ENCODE measurements at places on chromosomes 13 and 19. TPM values are rescaled to one million over a fixed set of nuclear protein-coding genes. Genes with fewer than 3 reads are reported as not detected.
A peak's percentile ranks its signal among the peaks of the same experiment; 100 is the strongest.

GRCh38 chr13:83088858-83089257 is 793.4 kb downstream of the SLITRK1 start:
- H3K27ac ChIP-seq, result no peak overlapping the region
- H3K27me3 ChIP-seq, result no peaks in the 10 kb centered on the region
- H3K36me3 ChIP-seq, result peaks cover 17% of the 10 kb centered on the region
- H3K4me1 ChIP-seq, result no peaks in the 10 kb centered on the region
- DNase-seq, result no peak

DNA sequence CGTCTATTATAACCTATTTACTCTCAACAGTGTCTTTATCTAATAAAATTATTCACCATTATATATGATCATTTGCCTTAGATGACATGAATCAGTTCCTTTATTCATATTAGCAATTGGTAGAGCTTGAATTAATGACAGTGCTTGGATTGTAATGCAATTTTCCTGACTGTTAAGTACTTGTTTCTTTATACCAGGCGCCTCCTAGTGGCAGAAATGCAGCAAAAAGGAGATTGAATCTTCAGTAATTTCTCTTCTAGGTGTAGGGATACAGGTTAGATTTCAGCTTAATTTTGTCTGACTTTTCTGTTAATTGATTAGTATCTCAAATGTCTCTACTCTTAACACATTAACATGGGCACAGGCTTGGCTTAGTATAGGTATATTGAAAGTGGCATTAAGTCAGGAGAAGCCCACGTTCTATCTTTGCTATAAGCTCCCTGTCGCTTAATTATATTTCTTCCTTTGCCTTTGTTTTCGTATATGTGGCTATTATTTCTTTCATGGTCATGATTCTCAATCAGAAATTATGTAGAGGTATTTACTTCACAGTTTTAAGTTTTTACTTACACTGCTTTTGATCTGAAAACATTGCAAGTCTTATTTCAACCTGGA is 9.1 kb upstream of the LHFPL6 start:
- no peaks in the 10 kb centered on the region for H3K36me3 ChIP-seq
- H3K27ac ChIP-seq, result no peak overlapping the region
- H3K4me3 ChIP-seq, result no peak overlapping the region
- H3K4me1 ChIP-seq, result no peaks in the 10 kb centered on the region
- no peaks in the 10 kb centered on the region for H3K27me3 ChIP-seq

DNA sequence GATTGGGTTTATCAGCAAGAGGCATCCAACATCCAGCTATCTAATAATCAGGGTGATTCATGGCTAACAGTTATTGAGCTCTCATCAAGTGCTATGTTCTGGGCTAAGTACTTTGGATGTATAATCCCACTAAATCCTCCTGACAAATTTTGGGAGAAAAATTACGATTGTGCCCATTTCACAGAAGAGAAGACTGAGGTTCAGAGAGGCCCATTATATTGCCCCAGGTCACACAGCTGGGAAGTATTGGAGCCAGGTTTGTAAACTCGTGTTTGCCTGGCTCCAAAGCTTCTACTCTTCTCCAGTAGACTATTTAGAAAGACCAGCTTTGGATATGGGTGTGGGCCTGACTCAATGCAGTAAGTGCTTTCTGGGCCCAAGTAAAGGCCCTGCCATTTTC is 20.9 kb upstream of the CALM3 start:
- H3K4me3 ChIP-seq, result no peak overlapping the region
- H3K36me3 ChIP-seq, result no peaks in the 10 kb centered on the region
- no peak for DNase-seq
- no peaks in the 10 kb centered on the region for H3K27me3 ChIP-seq
- H3K4me1 ChIP-seq, result no peaks in the 10 kb centered on the region
- H3K27ac ChIP-seq, result no peak overlapping the region

- no peak for DNase-seq
- peaks cover 1% of the 10 kb centered on the region for H3K36me3 ChIP-seq
- no peak overlapping the region for H3K4me3 ChIP-seq
- no peaks in the 10 kb centered on the region for H3K27me3 ChIP-seq
- H3K4me1 ChIP-seq, result no peaks in the 10 kb centered on the region
- H3K27ac ChIP-seq, result no peak overlapping the region
These were observed 1.1 kb downstream of the KCTD4 start for GRCh38 chr13:45199711-45200110.

GRCh38 chr19:15564534-15565168 is 50.4 kb upstream of the CYP4F8 start:
- no peak overlapping the region for H3K4me3 ChIP-seq
- H3K27me3 ChIP-seq, result no peaks in the 10 kb centered on the region
- H3K27ac ChIP-seq, result no peak overlapping the region
- no peaks in the 10 kb centered on the region for H3K4me1 ChIP-seq
- peaks cover 10% of the 10 kb centered on the region for H3K36me3 ChIP-seq

GRCh38 chr19:55540619-55541018 is 3.7 kb upstream of the SBK2 start:
- H3K27me3 ChIP-seq, result no peaks in the 10 kb centered on the region
- H3K4me1 ChIP-seq, result no peaks in the 10 kb centered on the region
- H3K36me3 ChIP-seq, result no peaks in the 10 kb centered on the region
- no peak for DNase-seq

GRCh38 chr13:91056746-91057145 is 290.7 kb upstream of the MIR17HG start:
- no peak for DNase-seq
- no peaks in the 10 kb centered on the region for H3K36me3 ChIP-seq
- no peak overlapping the region for H3K4me3 ChIP-seq
- H3K27ac ChIP-seq, result no peak overlapping the region
- H3K4me1 ChIP-seq, result no peaks in the 10 kb centered on the region

- H3K27ac ChIP-seq, result no peak overlapping the region
- H3K4me3 ChIP-seq, result no peak overlapping the region
- H3K4me1 ChIP-seq, result no peaks in the 10 kb centered on the region
- no peaks in the 10 kb centered on the region for H3K27me3 ChIP-seq
- no peak for DNase-seq
These were observed 6.2 kb upstream of the SMG9 start for GRCh38 chr19:43760941-43761340.

DNA sequence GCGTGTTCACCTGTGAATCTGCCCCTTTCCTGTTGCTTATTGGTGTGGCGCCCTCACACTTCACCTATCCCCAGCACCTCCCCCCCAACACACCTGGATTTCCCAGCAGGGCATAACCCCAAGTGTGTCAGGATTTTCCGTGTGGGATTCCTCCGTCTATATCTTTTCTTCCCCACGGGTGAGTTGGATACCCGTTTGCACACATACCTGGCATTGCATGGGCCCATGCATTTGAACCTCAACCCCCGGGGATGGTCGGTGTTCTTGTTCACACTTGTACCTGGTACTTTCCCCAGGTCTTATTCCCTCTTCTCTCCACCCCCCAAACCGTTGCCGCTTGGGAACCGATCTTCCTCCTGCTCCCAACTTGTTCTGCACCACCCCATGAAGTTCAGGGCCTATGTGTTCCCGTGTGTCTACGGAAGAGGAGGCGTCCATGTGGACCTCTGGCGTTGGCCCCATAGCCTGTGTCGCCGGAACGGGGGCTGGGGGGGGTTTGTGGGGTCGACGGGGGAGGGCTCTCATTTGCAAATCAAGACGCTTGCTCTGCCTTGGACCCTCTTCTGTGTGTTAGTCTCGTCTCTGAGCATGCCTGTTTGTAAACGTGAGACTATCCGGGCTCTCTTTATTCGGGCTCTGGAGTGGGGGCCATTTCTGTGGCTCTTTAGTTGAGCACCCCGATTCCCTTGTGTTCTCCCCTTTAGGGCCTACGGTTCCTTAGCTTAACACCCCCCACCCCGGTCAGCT is 1.7 kb downstream of the PRR12 start:
- H3K4me1 ChIP-seq, result no peaks in the 10 kb centered on the region
- H3K4me3 ChIP-seq, result peak overlapping the region; percentile 79
- no peaks in the 10 kb centered on the region for H3K27me3 ChIP-seq
- H3K36me3 ChIP-seq, result peaks cover 15% of the 10 kb centered on the region
- DNase-seq, result peak; percentile 68

GRCh38 chr19:29953352-29954247 is 11.6 kb downstream of the URI1 start:
- H3K27me3 ChIP-seq, result no peaks in the 10 kb centered on the region
- no peaks in the 10 kb centered on the region for H3K4me1 ChIP-seq
- no peak for DNase-seq
- no peak overlapping the region for H3K4me3 ChIP-seq
- H3K36me3 ChIP-seq, result peaks cover 4% of the 10 kb centered on the region

DNA sequence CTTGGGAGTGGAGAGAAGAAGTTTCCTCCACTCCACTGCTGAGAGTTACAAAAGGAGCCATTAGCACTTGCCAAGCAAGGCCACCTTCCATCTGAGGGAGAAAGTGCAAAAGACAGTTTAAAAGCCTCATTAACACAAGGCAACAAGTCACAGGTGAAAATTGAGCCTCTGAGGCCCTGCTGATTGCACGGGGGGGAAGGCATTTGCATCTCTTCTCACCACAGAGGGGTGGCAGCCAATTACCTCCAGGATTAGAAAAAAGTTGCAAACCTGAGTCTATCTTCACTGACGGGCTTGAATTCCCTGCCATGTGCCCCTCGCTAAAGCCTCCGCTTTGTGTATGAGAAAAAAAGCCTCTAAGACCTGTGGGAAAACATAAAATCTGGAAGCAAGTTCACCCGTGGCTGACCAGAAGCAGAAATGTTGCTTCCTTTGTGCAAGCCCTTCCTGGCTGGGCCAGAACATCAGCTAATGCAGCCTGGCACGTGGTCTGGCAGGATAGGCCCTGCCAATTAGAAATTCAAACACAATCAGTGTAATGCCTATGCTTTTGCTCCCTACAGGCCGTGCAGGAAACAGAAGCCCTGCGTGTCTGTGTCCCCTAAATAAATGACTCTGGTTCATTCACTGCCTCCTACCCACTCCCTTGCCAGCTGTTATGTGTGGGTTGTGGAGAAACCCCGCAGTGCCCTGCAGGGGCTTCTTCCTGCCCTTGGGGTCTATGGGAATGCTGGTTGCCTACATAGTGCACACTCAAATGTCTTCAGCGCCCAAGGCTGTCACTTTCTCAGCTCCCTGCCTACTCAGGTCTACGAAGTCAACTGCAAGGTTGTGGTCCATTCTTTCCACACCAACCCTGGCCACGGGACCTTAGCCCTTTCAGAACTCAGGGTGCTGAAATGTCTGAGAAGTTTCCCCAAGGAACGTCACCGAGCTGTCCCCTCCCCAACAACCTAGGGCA is 150.2 kb downstream of the UQCRFS1 start:
- no peak overlapping the region for H3K27ac ChIP-seq
- peak overlapping the region; percentile 17 for H3K4me3 ChIP-seq
- DNase-seq, result peak; percentile 55

DNA sequence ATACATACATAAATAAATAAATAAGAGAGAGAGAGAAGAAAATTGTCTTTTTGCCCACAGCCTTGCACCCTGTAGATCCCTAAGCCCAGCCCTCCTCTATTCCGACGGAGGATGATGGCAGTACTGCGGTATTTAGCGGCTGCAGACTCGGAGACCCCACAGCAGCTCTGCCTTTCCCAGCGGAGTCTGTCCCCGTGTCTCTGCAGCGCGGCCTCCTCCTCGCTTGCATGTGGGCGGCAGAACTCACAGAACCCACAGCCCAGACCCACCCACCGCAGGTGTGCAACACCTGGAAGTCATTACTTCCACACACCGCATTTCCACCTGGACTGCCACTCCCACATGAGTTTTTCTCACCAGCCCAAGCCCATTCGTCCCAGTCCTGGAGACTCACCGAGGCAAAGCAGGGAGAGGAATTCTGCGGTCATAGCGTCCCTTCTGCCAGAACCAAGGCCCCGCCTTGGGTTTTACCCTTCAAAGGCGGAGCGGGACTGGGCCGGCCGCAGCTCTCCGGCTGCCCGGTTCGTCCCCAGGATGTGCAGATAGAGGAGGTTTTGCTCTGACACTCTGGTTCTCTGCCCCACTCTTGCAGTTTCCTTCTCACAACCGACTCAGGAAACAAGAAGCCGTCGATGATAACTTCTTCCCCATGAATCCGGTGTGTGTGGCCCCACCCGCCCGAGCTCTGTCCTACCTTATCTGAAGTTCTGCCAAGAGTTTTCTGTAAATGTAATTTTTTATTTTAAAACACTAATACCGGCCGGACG is at the start of gene VSTM1:
Gene VSTM1, minus strand, starts transcription at position 548 of the 767 bp plus-strand sequence. Its CDS starts 120 bp downstream, at position 428.
- no peak for DNase-seq
- H3K27me3 ChIP-seq, result no peaks in the 10 kb centered on the region
- no peak within 1 kb of the TSS for H3K27ac ChIP-seq
- no peak within 1 kb of the TSS for H3K4me3 ChIP-seq

GRCh38 chr19:13796301-13797057 is 1.2 kb downstream of the ZSWIM4 start:
- no peak overlapping the region for H3K27ac ChIP-seq
- peak overlapping the region; percentile 89 for H3K4me3 ChIP-seq
- peaks cover 10% of the 10 kb centered on the region for H3K36me3 ChIP-seq
- DNase-seq, result peak; percentile 74

DNA sequence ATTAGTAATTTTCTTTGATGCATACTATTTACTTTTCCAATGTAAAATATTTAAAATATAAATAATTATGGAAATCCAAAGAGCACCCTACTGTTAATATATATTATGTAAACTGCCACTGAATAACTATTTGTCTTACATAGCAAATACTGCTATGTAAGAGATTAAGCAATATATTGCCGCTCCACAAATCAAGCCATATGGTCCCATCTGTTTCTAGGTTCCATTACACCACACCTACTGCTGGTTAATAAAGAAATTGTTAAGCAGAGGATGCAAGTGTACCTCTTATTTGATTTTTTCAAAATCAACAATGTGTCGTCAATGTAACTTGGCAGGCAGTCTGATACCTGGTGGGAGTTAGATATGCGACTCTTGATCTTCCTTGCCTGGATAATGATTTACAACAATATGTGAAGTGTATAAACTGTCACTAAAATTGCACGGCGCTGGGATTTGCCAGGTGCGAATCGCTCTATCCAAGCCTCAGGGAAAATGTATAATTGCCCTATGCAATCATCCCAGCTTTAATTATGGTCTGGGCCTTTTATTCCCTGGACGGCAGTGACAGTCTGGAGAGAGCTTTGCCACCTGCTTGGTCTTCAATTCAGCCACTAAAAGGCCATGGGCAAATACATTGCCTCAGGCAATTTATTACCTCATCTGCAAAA is 16.0 kb downstream of the SMAD9 start:
- H3K4me1 ChIP-seq, result no peaks in the 10 kb centered on the region
- no peak overlapping the region for H3K27ac ChIP-seq
- H3K36me3 ChIP-seq, result no peaks in the 10 kb centered on the region
- DNase-seq, result no peak

GRCh38 chr13:44281252-44282000 is 92.2 kb upstream of the SERP2 start:
- H3K4me3 ChIP-seq, result no peak overlapping the region
- H3K27ac ChIP-seq, result no peak overlapping the region
- no peaks in the 10 kb centered on the region for H3K27me3 ChIP-seq
- H3K36me3 ChIP-seq, result no peaks in the 10 kb centered on the region

DNA sequence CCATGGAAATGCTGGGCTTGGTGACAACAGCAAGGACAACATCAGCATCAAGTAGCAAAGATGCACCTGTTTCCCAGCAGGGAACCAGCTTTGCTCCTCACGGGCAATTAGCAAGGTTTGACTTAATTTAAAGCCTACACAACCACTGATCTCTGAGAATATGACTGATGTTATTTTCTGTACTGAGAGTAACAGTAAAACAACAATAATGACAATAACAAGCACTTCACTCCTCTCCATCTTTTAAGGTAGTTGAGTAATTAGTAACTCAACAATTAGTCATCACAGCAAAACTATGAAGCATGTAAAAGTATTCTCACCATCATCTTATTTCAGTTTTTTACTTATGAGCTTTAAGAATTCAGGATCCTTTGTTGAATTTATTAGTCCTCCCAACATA is 37.3 kb downstream of the ENOX1 start:
- no peak overlapping the region for H3K27ac ChIP-seq
- no peak for DNase-seq
- H3K4me1 ChIP-seq, result no peaks in the 10 kb centered on the region
- H3K27me3 ChIP-seq, result no peaks in the 10 kb centered on the region
- H3K4me3 ChIP-seq, result no peak overlapping the region

SAFB2 gene
- total RNA-seq, result 76.1 TPM

KLK3 gene
- total RNA-seq, result not detected

SIGLEC10 gene
- not detected for total RNA-seq

ZNF492 gene
- total RNA-seq, result not detected

LMTK3 gene
- 14.4 TPM for total RNA-seq

MLNR gene
- not detected for total RNA-seq
